Cardiac fibroblast (primary cell): ENCODE measurements at places on chromosomes 4 and X.
A peak's percentile ranks its signal among the peaks of the same experiment; 100 is the strongest.

DNA sequence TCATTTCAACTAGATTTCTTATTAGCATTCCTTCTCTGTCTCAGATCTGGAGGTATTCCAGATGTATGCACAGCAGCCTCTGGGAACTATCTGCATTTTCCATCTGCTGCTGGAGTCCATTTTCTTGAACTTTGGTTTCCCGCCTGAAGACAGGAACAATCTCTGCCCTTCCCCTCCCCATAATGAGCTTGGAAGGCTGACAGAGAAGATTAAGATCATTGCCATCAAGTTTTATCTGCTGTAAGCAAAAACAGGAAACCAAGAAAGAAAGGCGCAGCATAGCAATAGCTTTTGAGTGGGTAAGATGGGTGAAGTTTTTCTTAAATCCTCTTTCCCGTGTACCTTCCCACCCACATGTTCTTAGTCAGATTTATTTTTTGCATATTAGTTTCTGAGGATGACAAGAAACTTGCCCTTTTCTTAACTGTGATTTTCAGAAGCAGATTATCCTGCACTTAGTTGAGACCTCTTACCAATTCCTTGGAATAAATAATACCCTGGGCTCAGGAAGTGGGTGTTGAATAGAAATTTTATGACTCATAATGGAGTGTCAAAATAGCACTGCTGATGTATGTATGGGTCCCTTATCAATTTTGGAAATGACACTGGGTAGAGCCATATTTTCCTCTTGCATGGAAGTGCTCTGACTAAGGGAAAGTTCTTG is 78.3 kb downstream of the CT47B1 start:
- DNase-seq, result peak; percentile 60

DNA sequence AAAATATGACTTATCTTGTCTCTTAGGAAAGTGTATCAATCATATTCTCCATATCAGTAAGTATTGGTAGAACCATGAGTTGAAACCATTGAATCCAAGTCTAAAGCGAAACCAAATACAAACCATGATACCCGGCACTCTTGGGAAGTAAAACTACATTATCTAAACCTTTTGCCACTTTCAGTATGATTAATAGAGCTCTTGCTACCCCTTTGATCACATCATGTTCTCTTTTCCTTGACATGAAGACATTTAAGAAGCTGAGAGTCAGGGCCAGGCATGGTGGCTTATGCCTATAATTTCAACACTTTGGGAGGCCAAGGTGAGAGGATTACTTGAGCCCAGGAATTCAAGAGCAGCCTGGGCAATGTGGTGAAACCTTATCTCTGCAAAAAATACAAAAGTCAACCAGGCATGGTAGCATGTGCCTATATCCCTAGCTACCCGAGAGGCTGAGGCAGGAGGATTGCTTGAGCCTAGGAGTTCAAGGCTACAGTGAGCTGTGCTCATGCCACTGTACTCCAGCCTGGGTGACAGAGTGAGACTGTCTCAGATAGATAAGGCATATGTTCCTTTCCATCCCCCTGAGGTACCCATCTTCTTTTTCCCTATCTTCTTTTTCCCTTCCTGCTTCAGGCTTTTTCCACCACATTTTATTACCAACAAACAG is 45.4 kb downstream of the CEP135 start:
- no peak for DNase-seq

GRCh38 chr4:84916227-84916626 is 50.3 kb downstream of the WDFY3 start:
- peak; percentile 7 for DNase-seq

DNA sequence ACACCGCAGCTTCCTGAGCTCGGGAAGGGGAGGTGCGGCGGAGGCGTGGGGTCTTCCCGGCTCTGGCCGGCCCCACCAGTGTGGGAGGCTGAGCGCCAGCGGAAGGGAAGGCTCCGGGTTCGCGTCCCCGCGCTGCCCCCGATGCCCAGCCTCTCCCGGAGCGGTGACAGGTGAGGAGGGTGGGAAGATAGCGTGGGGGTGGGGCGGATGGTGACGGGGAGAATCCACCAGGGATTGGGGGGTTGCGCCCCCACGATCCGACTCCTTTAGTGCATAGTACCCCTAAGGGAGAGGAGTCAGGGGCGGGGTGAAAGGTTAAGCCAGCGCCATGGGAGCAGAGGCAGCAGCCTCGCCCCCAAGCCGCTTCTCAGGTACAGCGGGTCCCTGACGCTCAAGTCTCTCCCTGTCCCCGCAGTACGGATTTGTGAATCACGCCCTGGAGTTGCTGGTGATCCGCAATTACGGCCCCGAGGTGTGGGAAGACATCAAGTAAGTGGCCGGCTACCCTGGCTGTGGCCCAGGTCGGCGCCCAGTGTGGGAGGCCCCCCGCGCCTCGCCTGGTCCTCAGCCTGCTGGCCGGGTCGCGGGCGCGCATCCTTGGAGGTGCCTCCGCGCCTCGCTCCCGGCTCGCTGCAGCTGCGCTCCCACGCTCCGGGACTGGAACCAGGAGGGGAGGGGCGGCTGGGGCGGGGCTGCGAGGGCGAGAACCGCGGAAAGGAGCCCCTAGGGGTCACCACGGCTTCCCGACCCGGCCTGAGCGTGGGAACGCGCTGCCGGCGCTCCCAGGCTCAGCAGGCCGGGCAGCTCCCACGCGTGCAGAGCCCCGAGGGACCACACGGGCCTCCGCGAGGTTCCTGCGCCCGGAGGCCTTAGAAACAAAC is 791 bp downstream of the GUCY1B1 start:
- DNase-seq, result peak; percentile 51

- peak; percentile 39 for DNase-seq
These were observed 17.6 kb downstream of the TNIP3 start for GRCh38 chr4:121146530-121146929.

DNA sequence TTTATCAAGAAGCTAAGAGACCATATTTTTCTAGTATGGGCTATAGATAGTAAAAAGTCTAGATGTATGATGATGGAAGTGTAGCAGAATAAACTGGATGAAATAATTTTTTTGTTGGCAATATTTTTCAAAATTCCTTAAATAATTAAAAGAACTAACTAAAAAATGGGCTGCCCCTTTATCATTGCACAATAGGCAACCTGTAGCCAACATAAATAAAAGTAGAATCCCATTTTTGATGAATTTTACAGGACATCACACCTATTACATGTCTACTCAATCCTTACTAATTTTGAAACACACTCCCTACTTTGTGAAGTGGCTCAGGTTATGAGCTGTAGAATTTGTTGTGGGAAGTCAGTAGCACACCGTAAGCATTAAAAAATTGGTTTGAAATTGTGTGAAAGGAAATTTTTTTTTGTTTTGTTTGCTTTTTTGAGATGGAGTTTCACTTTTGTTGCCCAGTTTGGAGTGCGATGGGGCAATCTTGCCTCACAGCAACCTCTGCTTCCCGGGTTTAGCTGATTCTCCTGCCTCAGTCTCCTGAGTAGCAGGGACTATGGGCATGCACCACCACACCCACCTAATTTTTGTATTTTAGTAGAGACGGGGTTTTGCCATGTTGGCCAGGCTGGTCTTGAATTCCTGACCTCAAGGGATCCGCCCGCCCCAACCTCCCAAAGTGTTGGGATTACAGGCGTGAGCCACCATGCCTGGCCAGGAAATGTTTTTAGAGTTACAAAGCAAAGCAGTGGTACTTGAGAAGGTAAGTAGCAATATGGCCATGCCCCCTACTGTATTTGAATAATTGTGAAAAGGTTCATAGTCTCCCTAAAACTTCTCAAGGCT is 8.9 kb upstream of the RUFY3 start:
- no peak for DNase-seq

- DNase-seq, result no peak
These were observed 81.9 kb downstream of the FHDC1 start for GRCh38 chr4:153018031-153018430.

GRCh38 chrX:32618154-32618553 is 593.2 kb downstream of the DMD start:
- no peak for DNase-seq

- DNase-seq, result no peak
These were observed 351 bp upstream of the SLC30A9 start for GRCh38 chr4:41989994-41990364.

DNA sequence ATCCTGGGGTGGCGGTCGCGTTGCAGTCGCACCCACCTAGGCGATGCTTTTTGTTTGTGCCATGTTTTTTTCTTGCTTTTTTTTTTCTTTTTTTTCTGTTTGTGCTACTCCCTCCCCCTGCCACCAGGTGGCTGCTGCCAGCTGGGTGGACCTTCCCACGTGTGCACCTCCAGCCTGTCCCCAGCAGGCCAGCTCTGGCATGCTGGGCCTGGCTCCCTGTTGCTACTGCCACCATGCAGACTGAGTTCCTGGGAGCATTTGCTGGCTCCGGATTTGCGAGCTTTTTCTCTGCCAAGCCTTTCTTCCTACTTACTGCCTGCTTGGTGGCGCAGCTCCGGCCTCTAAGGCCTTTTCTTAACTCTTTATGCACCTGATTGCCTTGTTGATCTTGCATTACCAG is 161.2 kb upstream of the WDFY3 start:
- peak; percentile 53 for DNase-seq

GRCh38 chr4:5618051-5618960 is 90.1 kb downstream of the EVC2 start:
- DNase-seq, result no peak

DNA sequence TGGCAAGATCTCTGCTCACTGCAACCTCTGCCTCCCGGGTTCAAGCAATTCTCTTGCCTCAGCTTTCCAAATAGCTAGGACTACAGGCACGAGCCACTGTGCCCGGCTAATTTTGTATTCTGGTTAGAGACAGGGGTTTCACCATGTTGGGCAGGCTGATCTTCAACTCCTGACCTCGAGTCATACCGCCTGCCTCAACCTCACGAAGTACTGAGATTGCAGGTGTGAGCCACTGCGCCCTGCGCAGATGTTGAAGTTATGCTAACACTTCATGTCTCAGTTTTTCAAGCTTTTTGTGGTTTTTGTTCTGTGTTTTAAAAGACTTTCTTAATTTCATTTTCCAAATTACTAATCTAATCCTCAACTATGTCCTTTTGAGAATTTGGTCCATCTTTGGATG is 154.4 kb upstream of the TLL1 start:
- no peak for DNase-seq

DNA sequence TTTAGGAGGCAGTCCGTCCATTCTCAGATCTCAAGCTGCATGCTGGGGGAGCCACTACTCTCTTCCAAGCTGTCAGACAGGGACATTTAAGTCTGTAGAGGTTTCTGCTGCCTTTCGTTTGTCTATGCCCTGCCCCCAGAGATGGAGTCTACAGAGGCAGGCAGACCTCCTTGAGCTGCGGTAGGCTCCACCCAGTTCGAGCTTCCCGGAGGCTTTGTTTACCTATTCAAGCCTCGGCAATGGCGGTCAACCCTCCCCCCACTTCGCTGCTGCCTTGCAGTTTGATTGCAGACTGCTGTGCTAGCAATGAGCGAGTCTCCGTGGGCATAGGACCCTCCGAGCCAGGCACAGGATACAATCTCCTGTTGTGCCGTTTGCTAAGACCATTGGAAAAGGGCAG is 10.7 kb upstream of the ADH5 start:
- no peak for DNase-seq

- peak; percentile 33 for DNase-seq
These were observed 929 bp downstream of the ZBTB33 start for GRCh38 chrX:120251471-120252011.

DNA sequence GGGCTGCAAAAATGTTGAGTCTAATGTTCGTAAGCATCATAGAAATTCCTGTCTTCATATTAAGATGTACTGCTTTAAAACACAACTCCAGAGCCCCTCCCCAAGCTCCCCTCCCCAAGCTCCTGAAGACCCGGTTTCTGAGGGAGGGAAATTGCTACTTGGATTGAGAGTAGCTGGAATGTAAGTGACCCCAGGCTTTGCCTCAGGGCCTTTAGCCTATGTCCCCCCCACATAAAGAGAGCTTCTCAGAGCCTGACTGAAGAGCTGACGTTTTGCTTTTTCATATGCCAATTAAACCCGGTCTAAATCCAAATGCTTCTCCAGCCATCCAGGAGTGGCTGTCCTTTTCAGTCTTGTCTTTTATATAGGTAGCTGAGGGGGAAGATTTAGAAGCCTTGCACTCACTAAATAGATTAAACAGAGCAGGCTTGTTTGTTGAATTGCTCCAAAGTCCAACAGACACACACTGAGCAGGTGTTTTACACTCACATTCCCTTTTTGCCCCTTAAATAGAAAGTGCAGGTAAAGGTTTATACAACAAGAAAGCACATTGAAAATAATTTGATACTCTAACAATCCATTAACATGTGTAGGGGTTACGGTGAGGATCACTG is 19.6 kb downstream of the ARX start:
- no peak for DNase-seq

GRCh38 chrX:9048801-9049200 is 14.9 kb upstream of the FAM9B start:
- no peak for DNase-seq

DNA sequence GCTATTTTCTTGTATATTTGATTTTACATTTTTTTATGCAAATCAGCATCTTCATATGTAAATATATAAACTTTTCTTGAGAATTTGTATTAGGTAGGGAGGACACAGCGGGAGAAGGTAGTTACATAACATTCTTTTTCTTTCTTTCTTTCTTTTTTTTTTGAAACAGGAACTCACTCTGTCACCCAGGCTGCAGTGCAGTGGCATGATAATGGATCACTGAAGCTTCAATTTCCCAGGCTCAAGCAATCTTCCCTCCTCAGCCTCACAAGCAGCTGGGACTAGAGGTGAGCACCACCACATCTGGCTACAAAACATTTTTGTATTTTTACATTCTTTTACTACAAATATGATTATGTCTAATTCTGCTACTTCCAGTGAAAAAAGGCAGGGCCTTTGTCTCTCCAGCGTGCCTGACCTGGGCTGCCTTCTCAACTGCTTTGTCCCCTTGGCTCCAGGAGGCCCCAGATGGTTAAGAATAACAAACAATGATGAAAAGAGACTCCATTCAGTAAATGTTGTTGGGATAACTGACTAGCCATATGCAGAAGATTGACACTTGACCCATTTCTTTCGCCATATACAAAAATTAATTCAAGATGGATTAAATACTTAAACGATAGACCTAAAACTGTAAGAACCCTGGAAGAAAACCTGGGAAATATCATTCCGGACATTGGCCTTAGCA is 46.5 kb upstream of the FAT4 start:
- no peak for DNase-seq

GRCh38 chrX:78595901-78596502 is 63.1 kb downstream of the RTL3 start:
- peak; percentile 18 for DNase-seq

- no peak for DNase-seq
These were observed 198.9 kb downstream of the ASMT start for GRCh38 chrX:1813809-1814208.

DNA sequence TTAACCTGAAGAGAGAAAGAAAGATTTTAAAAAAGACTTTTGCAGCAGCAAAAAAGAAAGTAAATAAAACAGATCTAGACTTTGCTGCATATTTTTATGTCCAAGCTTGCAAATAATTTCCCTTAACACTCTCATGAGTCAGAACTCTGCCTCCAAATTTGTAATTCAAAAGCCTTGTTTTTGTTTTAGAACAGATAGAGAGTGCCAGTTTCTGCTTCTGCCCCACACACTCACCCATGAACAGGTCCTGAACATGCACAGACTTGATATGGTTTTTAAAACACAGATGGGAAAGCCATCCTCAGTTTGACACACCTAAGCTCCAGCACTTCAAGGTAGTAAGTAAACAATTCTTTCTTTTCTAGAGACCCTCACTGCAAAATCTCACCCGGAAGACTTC is 39.7 kb upstream of the VCX3B start:
- DNase-seq, result no peak
